ENCODE measurements at places on chromosomes 2 and 18.

- DNase-seq = no peak
Observed at GRCh38 chr18:45139478-45139877, 458.8 kb downstream of the SETBP1 start.

DNA sequence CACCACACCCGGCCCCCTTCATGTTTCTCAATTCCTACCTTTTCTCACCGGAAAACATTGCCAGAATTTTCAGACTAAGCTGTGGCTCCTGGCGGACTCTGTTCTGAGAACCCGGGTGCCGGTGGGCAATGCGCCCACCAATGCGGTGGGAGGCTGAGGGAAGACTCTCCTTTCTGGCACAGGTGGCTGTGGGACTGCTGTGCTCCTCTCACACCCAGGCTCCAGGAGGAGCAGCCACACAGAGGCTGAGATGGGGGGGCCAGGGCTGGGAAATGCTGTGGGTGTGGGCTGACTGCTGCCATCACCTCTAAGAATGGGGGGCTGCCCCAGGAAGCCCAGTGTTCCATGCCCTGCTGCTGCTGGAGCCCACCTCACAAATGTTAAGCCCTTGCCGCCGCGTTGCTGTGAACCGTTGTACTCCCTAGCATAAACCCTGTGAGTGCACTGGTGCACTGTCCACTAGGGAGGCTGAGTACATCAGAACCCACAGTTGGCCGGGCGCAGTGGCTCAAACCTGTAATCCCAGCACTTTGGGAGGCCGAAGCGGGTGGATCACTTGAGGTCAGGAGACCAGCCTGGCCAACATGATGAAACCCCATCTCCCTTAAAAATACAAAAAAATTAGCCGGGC lies 152.6 kb downstream of the LDLRAD4 start:
- no peak for DNase-seq

- DNase-seq = no peak
Observed at GRCh38 chr2:181978351-181979150, 7.1 kb upstream of the PPP1R1C start.

DNA sequence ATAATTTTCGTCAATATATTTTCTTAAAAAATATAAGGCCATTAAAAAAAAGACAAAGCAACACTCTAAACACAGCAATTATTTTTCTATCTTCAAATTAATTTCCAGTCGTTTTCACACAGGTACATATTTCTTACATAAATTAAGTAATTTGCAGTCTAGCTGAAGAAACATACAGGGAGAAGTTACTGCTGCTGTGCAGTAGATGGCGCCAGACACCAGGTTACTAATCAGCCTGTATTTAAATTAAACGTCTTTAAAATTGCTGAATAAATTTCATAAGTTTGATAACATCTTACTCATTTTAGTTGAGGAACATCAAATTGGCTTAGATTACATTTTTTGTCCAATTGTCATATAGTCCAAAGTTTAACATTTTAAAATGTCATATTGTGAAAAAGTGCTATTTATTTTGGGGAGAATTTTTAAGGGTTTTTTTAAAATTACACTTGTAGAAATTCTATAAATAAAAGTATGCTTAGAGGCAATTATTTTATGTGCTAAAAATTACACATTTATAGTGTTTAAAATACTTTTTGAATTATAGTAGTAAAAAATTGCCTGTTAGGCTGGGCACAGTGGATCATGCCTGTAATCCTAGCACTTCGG lies 88.4 kb downstream of the PMAIP1 start:
- DNase-seq = peak; percentile 23

- DNase-seq = no peak
Observed at GRCh38 chr2:69578198-69578540, 65.4 kb downstream of the AAK1 start.

GRCh38 chr2:195343540-195343939 lies 313.5 kb upstream of the SLC39A10 start:
- DNase-seq = no peak

DNA sequence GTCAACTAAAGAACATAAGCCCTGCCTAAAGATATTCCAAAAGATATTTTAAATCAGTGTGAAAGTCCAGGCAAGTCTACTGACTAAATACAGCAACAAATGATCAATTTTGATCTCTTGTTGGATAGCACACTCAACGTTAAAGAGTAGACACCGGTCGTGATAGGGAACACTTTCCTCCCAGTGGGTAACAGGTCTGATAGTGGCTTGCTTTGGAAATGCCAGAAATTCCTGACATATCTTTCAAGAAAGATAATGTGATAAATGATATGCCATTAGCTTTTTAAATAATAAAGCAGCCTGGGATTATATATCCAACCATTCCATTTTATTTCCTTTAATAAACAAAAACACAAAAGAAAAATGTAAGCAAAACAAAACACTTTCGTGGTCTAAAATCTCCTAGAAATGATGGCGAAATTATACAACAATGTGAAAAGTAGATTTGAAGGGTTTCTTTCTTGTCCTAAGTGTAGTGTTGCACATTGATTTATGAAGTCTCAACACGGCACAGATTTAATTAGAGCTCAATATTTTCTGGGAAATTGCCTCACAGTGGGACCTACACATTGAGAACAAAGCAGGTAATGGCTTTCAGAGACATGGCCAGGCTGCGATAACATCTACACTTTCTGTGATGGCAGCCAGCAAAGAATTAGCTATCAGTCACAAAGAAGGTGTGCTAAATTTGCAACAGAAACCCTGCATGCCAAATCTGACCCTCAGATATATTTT lies 158.6 kb downstream of the PPP1R1C start:
- DNase-seq = no peak

DNA sequence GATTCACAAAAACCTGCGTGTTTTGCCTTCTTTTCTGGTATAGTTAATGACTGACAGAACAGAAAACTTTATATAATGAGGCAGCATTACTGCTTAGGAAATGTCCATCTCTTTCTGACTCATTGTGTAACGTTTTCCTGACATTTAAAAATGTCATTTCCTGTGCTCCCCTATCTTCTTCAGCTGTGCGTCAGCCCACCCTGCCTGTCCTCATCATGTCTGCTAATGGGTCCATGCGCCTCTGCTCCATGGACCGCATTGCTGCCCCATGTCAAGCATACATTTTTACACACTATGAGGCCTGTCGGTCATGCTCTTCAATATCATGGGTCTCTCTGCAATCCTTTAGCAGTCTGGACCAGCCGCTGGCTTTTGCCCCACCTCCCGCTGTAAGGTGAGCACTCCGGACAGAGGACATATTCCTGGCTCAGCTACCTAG lies 234.3 kb downstream of the CDCA7 start:
- no peak for DNase-seq

GRCh38 chr2:159873258-159873657 lies 75.2 kb upstream of the CD302 start:
- no peak for DNase-seq

GRCh38 chr2:3464401-3465005 lies 54.8 kb downstream of the ADI1 start:
- no peak for DNase-seq

All from fibroblast of skin of left biceps (primary cell).